H7 (cell line): ENCODE measurements at places on chromosomes 2 and 18.

DNA sequence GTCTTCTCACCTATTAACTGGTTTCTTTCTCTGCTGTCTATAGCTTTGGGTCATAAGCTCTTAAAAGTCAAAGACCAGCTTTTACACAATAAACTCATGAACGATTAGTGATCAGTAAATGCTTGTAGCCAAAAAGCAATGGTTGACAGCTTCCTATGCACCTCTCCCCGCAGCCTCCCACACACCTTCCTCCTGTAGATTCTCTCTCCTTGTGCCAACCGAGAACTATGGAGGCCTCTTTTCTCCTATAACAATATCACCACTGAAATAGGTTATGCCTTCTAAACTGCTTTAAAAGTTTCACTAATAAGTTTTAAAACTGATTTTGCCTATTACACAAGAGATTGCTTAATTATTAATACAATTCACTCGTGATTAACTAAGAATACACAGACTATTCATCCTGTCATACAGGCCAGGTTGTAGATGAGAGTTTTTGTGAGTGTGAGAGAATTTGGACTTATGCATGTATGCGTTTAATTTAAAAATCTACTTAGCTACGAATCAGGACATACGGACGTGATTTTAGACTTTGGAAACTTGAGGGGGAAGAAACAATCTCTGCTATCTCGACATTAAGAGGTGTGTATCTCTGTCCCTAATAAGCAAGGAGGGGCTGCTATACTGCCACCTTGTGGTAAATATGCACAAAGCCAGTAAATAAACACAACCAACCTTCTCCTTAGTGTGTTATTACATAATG, 229.1 kb upstream of the RBBP8 start:
- peak; percentile 72 for DNase-seq

DNA sequence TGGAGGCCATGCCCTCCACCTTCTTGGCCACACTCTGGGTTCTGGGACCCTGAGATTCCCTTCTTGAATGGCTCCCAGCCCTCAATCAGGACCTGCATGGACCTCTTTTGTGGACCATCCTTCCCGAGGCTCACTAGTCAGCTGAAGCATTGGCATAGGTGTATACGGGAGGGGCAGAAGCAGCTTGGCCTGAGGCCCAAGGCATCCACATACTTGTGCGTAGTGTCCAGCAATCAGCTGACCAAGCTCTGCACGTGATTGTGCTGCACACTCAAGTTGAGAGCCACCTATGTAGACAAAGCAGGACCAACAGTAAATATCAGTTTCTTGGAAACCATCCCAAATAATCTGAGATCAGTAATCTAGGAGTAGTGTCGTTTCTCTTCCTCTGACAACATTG, 119.6 kb downstream of the INSIG2 start:
- DNase-seq, result no peak

DNA sequence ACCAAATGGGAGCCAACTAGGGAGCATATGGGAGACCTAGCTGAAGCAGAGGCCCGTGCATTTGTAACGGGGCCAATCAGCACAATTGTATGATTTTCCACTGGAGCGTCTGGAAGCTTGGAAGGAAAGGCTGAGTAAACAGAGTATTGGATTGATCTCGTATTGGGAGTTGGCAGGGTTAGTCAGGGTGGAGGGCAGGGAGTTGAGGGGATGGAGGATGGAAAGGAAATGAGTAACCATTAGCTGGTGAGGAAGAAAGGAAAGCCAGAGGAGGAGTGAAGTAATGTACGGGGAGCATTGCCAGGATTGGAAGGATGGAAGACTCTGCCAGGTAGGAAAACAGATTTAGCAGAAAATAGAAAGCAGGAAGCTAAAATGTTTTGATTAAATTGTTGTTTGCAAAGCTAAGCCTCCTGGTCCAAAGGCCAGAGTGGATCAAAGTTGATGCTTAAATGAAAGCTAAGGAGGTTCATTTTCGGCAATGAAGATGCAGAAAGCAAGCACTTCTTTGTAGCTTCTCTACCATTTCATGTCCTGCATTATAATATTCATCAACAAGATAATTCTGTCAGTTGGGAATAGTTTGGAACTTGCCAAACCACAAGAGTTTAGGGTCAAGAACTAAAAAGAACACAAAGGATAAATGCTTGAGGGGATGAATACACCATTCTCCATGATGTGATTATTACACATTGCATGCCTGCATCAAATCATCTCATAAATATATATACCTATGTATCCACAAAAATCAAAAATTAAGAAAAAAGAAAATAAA, 75.6 kb upstream of the TTN start:
- DNase-seq, result no peak

GRCh38 chr2:56741601-56742102, 557.9 kb downstream of the CCDC85A start:
- DNase-seq, result no peak

- DNase-seq, result no peak
These were observed 7.2 kb downstream of the IL1B start for GRCh38 chr2:112829101-112829960.

GRCh38 chr2:151852260-151853069, 24.2 kb upstream of the ARL5A start:
- no peak for DNase-seq
